ENCODE measurements at places on chromosomes 1 and 21.

- no peak overlapping the region for H3K27ac ChIP-seq
- no peak for DNase-seq
- H3K27me3 ChIP-seq, result peaks cover 14% of the 10 kb centered on the region
- no peaks in the 10 kb centered on the region for H3K36me3 ChIP-seq
- H3K4me1 ChIP-seq, result peaks cover 4% of the 10 kb centered on the region
These were observed 99.9 kb downstream of the C1orf94 start for GRCh38 chr1:34276606-34277005.

DNA sequence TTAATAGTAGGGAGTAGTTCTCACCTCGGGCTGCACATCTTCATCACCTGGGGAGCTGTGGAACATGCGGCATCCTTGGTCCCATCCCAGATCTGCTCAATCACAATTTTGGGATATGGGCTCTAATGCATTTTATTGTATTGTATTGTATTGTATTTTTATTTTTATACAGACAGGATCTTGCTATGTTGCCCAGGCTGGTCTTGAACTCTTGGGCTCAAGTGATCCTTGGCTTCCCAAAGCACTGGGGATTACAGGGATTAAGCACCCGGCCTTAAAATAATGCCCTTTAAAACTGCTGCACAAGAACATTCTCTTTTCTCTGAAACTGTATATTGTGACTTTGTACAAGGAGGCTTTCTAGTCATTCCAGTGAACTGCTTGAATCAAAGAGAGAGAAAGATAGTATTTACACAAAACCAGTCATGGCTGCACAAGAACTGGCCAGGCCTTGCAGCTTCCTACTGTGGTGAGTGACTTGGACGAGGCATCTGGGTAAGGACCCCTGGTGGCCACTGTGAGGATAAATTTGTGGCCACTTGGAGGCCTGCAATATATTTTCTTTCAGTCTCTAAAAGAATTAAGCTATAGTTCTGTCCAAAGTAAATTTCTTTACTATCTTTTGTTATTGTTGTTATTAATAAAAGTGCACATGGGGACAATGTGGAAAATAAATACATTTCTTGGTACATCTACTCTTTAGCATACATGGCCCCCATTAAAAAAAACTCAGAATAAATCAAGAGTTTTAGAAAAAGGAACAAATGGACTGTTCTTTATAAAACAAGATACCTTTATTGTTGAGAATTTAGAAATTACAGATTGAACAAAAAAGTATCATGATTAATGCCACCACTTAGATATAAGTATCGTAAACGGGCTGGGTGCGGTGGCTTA lies 48.0 kb downstream of the TBCE start:
- H3K4me3 ChIP-seq, result no peak overlapping the region
- H3K27ac ChIP-seq, result no peak overlapping the region
- H3K27me3 ChIP-seq, result no peaks in the 10 kb centered on the region
- peak; percentile 84 for DNase-seq
- H3K4me1 ChIP-seq, result no peaks in the 10 kb centered on the region

DNA sequence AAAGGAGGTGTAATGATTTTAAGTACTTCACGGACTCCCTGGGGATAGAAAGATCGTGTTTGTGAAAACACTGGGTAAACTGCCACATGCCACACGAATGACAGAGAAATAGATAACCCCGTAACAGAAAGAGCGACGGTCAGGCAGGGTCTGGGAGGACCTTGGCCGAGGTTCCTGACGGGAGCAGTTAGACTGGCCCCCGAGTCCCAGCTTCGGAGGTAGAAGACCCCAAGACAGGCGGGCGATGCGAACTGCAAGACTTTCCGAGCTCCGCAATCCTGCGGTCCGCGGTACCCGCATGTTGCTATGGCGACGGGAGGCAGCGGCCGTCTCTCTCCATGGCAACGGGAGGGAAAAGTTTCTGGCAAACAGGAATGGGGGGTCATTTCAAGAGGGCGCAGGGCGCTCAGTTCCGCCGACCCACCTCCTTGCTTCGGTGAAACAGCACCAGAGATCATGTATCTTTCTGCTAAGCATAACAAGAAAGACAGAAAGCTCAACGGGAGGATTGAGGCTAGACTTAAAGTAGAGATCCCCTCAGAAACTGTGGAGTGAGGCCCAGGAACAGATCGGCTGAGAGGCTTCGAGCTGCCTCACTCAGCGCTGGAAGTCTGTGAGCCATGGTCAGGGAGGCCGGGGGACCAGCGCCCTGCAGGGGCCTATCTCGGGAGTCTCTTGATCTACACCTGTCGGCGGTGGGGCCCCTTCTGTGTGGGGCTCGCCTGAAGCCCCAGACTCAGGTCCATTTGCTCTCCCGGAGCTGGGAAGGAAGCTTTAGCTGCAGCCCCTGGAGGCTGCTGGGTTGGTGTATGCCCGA lies 685 bp upstream of the SYT6 start:
- H3K36me3 ChIP-seq, result no peaks in the 10 kb centered on the region
- peaks cover 98% of the 10 kb centered on the region for H3K27me3 ChIP-seq
- DNase-seq, result peak; percentile 87
- H3K27ac ChIP-seq, result no peak overlapping the region
- H3K4me3 ChIP-seq, result no peak overlapping the region
- H3K4me1 ChIP-seq, result peaks cover 9% of the 10 kb centered on the region

DNA sequence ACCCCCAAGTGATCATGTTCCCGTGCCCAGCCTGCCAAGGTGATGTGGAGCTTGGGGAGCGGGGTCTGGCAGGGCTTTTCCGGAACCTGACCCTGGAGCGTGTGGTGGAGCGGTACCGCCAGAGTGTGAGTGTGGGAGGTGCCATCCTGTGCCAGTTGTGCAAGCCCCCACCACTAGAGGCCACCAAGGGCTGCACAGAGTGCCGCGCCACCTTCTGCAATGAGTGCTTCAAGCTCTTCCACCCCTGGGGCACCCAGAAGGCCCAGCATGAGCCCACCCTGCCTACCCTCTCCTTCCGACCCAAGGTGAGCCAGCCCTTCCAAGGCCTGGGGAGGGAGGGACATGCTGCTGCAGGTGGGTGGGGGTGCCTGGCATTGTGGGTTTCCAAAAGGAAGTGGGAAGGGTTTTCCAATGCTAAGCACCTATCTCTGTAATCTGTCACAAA lies 2.3 kb downstream of the TRIM46 start:
- H3K27ac ChIP-seq, result no peak overlapping the region
- H3K4me1 ChIP-seq, result no peaks in the 10 kb centered on the region
- peaks cover 17% of the 10 kb centered on the region for H3K36me3 ChIP-seq
- H3K4me3 ChIP-seq, result no peak overlapping the region

- no peaks in the 10 kb centered on the region for H3K27me3 ChIP-seq
- H3K36me3 ChIP-seq, result no peaks in the 10 kb centered on the region
- no peak overlapping the region for H3K27ac ChIP-seq
- no peak for DNase-seq
- no peak overlapping the region for H3K4me3 ChIP-seq
These were observed 192.9 kb downstream of the RHOU start for GRCh38 chr1:228927946-228928898.

DNA sequence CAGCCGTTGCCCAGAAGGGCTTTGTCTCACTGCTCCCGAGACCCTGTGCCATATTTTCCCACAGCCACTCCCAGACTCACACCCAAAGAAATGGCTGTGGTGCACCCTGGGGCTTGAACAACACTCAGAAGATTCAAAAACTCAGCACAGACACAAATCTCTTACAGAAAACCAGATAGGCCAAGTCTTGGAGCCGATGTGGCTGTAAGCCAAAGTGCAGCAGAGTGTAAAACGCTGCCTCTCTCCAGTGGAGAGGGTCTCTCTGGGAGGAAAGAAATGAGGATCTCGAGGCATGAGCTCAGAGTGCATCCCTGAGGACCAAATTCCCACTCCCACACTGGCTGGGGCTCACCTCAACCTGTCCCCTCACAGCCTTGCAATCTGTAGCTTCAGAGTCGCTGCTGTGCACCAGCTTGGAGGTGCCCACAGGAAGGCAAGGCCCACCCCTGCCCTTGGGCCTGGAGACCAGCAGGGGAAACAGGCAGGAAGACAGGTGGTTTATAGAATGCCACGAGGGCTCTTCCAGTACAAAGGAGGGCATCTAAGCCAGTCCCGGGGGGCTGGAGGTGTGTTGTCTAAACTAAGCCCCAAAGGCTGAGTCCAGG lies 171.3 kb upstream of the AJAP1 start:
- no peak overlapping the region for H3K27ac ChIP-seq
- H3K36me3 ChIP-seq, result no peaks in the 10 kb centered on the region
- H3K4me1 ChIP-seq, result no peaks in the 10 kb centered on the region
- DNase-seq, result no peak
- H3K27me3 ChIP-seq, result no peaks in the 10 kb centered on the region
- H3K4me3 ChIP-seq, result no peak overlapping the region

DNA sequence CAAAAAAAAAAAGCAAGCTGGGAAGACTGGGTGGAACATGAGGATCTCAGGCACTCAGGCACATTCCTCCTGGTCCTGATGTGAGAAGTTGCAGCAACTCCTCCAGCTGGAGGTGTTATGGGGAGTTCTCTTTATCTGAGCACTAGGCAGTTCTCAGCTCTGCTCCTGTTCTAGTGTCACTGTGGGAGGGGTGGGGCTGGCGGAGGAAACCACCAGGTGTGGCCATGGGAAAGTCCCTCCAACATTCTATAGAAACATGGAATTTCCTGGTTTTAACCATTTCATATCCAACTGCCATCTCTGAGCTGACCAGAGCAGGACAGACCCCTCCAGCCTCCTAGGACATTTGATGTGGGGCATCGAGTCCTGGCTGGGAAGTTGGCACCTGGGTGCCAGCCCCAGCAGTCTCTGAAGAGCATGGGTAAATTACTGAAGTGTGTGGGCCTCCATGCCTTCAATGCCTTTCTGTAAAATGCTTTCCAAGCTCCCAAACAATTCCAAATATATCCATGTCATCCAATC lies 804 bp upstream of the IKBKE start:
- peaks cover 15% of the 10 kb centered on the region for H3K4me1 ChIP-seq
- no peaks in the 10 kb centered on the region for H3K27me3 ChIP-seq
- peak overlapping the region; percentile 87 for H3K4me3 ChIP-seq
- DNase-seq, result no peak
- no peak overlapping the region for H3K27ac ChIP-seq

DNA sequence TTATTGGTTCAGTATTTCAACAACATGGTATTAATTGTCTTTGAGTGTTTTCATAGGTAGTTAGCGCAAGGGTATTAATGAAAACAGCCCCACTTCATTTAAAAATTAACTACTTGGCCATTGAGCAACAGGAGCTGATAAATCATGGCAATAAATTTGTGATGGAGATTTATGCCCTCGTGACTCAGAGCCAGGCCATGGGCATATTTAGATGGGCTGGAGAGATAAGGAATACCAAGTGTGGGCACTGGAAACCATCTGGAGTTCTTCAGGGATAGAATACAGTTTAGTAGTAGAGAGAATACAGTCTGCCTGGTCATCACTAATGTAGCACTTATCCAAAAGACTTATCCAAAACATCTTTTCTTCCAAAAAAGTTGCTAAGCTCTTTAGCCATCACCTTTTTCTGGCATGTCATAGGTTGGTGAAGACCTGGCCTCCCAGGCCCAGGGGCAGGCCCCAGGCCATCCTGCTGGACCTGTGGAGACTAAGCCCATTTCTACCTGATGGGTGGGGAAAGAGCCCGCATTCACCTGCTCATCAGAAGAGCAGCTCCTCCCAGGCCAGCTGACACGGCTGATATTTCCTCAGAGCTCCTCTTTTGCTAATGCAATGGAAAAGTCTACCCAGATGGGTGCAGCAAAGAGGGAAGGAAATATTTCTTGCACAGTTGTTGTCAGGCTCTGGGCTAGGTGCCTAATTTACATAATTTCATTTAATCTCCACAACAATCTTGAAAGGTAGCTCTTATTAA lies 238.0 kb downstream of the TM2D1 start:
- H3K27ac ChIP-seq, result no peak overlapping the region
- DNase-seq, result no peak
- H3K27me3 ChIP-seq, result no peaks in the 10 kb centered on the region
- H3K4me1 ChIP-seq, result no peaks in the 10 kb centered on the region
- no peaks in the 10 kb centered on the region for H3K36me3 ChIP-seq

DNA sequence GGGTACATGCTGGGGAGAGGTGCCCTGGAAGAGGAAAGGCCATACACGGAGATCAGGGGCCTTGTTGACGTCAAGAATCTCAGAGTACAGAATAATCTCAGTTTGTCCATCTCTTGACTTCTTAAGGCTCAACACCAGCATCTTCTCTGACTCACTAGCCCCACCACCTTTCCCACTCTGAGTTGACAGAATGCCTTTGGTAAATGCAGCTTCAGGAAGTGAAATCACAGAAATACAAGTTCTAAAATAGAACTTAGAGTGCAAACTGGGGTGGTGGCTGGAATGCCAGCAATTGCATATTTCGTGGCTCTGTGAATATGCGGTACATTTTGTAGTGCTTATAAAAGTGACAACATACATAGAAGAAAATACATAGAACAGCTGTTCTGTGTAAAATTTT lies 1.6 kb downstream of the COG2 start:
- peaks cover 6% of the 10 kb centered on the region for H3K27me3 ChIP-seq
- no peak for DNase-seq
- peak overlapping the region; percentile 100 for H3K4me3 ChIP-seq

DNA sequence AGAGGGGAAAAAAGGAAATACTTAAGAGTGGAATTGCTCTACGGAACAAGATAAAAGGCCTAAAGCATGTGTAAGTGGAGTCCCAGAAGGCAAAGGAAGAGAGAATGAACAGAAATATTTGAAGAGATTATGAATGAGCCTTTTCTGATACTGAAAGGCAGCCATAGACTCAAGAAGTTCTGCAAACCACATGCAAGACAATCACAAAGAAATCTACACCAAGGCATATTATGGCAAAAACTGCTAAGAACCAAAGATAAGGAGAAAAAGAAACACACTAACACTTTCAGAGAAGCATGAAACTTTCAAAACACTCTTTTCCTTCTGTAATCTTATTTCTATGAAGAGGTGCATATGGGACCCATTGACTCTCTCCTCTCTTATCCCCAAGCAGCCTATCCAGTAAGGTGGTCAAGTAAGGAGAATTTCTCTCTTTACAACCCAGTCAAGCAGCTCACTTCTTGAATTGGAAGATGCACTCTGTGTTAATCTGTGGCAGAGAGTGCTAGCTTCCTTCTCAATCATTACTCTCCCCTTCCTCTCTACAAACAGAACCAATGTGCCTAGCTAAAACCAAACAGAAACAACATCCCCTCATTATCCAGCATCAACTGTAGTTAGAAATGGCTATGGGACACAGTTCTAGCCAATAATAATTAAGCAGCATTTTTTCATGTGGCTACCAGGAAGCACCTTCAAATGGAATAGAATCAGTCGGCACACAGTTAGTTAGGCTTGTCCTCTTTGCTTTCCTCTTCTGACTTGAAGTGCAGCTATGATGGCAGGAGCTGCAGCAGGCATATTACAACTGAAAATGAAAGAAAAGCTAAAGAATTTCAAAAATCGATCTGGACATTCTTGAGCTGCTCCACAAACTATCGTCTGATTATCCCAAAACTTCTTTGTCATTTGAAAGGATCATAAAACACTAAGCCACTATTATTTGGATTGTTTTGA lies 25.9 kb downstream of the KRTAP19-8 start:
- H3K36me3 ChIP-seq, result no peaks in the 10 kb centered on the region
- no peak overlapping the region for H3K27ac ChIP-seq
- no peak for DNase-seq
- no peaks in the 10 kb centered on the region for H3K4me1 ChIP-seq
- no peaks in the 10 kb centered on the region for H3K27me3 ChIP-seq

GRCh38 chr1:240765732-240766363 lies 153.9 kb upstream of the GREM2 start:
- no peaks in the 10 kb centered on the region for H3K4me1 ChIP-seq
- no peak for DNase-seq
- H3K36me3 ChIP-seq, result no peaks in the 10 kb centered on the region
- H3K27me3 ChIP-seq, result no peaks in the 10 kb centered on the region

GRCh38 chr1:204169858-204170257 lies 3.7 kb upstream of the REN start:
- no peaks in the 10 kb centered on the region for H3K4me1 ChIP-seq
- H3K36me3 ChIP-seq, result no peaks in the 10 kb centered on the region
- peaks cover 6% of the 10 kb centered on the region for H3K27me3 ChIP-seq
- H3K27ac ChIP-seq, result no peak overlapping the region
- H3K4me3 ChIP-seq, result no peak overlapping the region
